ENCODE measurements at places on chromosomes 1 and 21. TPM values are rescaled to one million over a fixed set of nuclear protein-coding genes. Genes with fewer than 3 reads are reported as not detected.
A peak's percentile ranks its signal among the peaks of the same experiment; 100 is the strongest.

The GSTM5 gene
- 2.2 TPM for polyA plus RNA-seq

The LRRC71 gene
- 0.75 TPM for polyA plus RNA-seq

The CSF3R gene
- not detected for polyA plus RNA-seq

The AADACL4 gene
- 0.21 TPM for polyA plus RNA-seq

The TEX38 gene
- polyA plus RNA-seq, result not detected

The GPR25 gene
- not detected for polyA plus RNA-seq

The MTARC2 gene
- 5.7 TPM for polyA plus RNA-seq

The FMO4 gene
- 4.2 TPM for polyA plus RNA-seq

The COL11A1 gene
- polyA plus RNA-seq, result 34.4 TPM

The FYB2 gene
- not detected for polyA plus RNA-seq

The INSRR gene
- not detected for polyA plus RNA-seq

The RHBG gene
- not detected for polyA plus RNA-seq

The RRP1B gene
- 12.3 TPM for polyA plus RNA-seq

DNA sequence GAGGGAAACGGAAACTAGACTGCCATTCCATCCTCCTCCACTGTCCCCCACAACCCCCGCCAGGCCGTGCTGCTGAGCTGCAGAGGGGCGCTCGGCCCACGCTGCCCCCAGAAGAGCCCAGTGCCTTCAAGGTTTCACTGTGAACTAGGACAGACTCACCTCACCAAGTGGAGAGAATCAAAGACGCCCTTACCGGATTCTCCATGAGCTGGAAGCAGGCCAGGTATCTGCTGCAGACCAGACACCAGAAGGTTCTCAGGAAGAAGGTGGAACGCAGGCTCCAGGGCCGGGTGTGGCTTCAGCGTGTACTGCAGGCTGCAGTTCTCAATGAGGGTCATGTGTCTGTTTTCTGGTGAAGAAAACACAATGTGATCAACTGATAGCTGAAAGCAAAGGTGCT is 30.6 kb downstream of the NPHP4 start:
- DNase-seq, result no peak

- DNase-seq, result no peak
Measured at GRCh38 chr1:106366627-106367319, 689.7 kb upstream of the PRMT6 start.

DNA sequence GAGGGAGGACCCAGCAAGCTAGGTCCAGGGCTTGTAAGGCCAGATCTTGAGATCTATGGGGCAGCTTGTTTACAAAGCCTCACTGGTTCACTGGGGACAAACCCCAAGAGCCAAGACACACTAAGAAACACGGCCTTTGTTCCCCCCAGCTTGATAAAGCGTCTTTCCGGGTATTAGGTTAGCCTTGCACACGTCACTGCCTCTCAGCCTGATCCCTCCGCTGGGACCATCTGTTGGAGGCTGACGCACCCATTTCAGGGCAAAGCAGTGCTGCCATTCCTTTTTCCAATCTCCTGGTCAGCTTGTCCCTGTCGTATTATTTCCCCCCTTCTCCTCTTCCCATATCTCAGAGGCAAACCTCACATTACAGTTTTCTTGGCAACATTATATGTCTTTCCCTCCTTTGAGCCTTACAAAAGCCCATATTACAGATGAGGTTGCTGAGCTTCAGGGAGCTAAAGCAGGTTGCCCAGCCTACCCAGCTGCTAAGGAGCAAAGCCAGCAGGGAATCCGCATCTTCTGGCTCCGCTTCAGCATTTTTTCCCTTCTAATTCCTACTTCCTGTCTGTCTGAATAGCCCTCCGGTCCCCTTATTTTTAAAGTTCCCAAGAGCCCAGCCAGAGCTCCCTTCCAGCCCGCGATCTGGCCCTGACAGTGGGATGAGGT is 4.1 kb downstream of the HEYL start:
- no peak for DNase-seq

GRCh38 chr1:92298213-92298572 is 594 bp downstream of the GLMN start:
- DNase-seq, result no peak

DNA sequence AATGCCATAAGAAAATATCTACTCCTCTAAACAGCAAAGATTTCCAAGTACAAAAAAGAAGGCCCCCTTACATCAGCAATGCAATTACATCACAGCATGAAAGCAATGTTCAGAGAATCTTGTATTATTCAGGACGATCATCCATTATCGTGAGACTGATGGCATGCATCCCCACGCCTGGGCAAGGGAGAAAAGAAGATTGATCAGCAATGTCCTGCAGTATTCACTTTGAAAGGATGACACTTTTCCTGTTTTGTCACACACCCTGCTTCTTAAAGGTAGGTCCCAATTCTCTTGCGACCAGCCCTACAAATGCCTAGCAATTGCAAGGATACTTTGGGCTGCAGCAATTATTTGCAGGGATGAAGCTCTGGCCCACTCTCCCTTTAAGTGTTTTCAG is 108.7 kb downstream of the TOMM20 start:
- no peak for DNase-seq

GRCh38 chr21:45977396-45977795 is 4.2 kb upstream of the COL6A1 start:
- DNase-seq, result no peak

DNA sequence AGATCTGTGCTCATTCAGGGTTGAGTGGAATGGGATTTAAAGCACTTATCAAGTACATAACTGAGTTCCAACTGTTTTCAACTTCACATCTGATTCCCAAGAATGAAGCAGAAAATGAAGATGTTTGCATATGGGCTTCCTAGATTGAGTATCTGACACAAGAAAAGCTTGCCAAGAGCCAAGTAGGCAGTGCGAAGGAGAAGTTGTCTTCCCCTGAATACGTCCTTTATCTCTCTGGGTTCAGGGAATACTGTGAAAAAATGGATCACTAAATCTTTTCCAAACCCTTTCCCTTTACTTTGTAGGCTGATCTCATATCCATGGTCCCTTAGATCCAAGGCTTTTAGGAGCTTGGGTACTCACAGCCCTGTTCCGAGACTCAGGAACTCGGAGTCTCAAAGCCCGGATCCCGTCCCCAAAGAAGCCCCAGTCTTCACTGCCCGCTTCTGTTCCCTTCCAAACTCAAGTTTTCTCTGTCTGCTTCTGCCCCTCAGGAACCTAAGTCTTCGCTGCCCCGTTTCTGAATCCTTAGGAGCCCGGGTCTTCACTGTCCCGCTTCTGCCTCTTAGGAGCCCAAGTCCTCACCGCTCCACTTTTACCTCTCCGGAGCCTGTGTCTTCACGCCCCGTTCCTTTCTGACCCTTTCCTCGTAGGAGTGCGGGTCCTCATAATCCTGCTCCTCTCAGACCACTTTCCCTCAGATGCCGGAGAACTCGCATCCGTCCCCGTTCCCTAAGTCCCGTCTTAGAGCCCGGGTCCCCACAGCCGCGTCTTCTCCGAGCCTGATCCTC is 616 bp downstream of the TAF12 start:
- DNase-seq, result no peak

- no peak for DNase-seq
Measured at GRCh38 chr1:76268341-76268740, 193.8 kb downstream of the ST6GALNAC3 start.

DNA sequence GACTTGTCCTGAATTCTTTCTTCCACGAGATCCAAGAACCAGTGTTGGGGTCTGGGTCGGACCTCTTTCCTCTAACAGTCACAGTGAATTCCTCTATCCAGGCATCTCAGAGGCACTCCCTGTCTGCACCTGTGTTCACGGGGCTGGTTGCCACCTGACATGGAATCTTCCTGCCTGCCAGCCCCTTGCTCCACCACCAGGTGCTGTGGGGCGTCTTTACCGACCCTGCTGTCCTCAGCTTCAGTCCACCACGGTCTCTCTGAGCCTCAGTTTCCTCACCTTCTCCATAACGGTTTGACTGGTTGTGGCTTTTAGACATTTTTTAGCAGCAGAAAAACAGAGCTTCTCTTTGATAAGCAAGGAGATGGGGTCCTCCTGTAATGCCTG is 62.7 kb downstream of the SDC3 start:
- no peak for DNase-seq

DNA sequence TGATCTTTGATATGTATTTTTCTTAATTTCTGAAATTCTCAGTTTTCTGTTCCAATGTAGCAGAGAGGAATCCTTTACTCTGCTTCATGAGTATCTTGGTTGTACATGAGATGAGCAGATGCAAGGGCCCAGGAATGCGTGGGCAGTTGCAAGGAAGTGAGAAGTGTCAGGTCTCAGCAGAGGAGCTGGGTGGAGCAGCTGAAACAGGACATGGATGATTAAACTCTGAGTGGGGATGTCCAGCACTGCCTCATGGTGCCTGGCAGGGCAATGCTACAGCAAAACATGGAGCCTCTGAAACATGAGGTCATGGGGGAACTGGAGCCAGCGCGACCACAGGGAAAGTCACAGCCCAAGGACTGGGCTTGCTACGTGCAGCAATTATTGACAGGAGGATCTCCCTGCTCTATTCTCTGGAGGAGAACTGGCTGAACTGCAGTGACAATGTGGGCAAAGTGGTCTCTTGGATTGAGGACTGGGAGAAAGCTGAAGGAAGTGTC is 48.4 kb downstream of the COLGALT2 start:
- peak; percentile 72 for DNase-seq

- DNase-seq, result no peak
Measured at GRCh38 chr1:1534401-1535154, 5.8 kb downstream of the TMEM240 start.

DNA sequence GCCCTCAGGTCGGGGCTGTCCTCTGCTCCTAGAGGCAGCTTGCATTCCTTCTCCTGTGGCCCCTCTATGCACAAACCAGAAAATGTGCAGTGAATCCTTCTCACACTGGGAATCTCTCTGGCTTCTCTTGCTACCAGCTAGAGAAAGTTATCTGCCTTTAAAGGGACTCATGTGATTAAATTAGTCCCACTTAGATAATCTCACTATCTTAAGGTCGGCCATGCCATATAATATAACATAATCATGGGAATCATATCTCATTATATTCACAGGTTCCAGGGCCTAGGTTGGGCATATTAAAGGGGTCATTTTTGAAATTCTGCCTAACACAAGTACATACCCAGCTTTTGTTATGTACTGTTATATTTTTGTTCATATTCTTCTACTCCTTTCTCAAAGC is 31.4 kb downstream of the PTGFR start:
- no peak for DNase-seq

GRCh38 chr1:44264451-44264771 is 51.1 kb downstream of the DMAP1 start:
- no peak for DNase-seq

DNA sequence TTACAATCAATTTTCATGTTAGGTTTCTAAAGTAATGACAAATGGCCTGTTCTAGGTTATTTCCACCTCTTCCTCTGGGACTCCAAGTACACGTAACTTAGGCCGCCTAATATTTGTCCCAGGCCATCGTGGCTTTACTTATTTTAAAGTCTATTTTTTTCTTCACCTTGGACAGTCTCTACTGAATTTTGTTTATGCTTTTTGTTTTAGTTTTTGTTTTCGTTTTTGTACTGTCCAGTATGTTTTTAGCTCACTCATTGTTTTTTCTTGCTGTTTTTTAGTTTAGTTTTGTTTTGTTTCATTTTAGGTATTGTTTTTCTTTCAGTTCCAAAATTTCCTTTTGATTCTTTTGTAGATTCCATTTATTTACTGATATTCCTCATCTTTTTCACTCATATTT is 187.7 kb upstream of the RNPC3 start:
- no peak for DNase-seq

DNA sequence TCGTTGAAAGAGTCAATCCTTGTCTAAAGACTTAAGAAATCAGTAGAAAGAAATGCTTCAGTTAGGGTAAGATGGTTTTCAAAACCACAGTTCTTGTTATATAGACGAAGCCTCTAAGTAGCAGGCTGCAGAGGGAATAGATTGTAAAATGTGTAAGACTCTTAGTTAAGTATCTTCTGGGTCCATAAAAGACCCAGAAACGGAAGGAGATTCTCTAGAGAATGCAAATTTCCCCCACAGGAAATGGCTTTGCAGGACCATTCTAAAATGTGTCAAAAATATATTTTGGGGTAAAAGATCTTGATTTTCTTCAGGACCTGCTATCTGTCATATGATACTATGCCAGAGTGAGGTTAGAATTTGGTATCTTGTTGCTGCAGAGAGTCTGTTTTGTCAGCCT is 13.4 kb downstream of the OR2T1 start:
- no peak for DNase-seq

DNA sequence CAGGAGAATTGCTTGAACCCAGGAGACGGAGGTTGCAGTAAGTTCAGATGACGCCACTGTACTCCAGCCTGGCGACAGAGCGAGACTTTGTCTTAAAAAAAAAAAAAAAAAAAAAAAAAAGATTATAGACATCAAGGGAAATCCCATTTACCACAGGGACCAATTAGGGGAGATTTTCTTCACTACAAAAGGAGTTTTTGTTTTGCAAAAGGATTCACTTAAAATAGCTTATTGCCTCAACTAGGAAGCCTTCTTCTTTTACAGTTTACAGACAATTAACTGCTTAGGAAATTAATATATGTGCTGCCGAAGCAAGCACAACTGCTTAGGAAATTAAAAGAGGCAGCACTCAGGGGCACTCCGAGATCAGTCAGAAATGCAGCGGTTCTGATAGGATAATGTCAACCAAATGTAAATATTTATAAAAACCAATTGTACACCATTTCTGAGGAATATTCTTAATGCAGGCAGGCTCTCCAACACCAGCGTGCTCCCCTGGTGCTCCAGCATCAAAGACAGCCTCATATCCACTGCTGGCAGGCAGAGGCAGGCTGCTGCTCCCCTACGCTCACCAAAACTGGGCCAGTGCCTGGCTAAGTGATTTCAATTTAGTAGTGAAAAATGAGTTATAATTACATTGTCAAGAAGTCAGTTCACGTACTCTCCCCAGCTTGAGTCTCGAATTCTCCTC is 107.9 kb upstream of the RAB4A start:
- DNase-seq, result no peak

DNA sequence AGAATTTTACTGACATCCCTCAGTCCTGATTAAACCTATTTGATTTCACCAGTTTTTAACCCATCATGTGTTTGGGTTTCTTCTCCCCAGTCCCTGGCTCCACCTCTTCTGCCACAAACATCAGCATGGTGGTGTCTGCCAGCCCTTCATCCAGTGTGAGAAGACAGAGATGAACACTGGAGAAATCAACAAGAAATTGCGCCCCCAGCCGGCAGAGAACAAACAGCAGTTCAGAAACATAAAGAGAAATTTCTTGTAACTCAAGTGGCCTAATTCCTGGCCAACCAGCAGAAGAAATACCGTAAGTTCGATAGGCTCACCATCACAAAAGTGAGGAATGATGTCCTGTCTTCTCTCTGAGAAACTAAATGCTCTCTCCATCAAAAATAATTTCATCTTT is 18.3 kb downstream of the S100A11 start:
- no peak for DNase-seq

- no peak for DNase-seq
Measured at GRCh38 chr1:71047635-71048607, at the start of gene PTGER3. Gene PTGER3, minus strand, starts transcription at chr1:71047816. Its CDS starts 239 bp downstream, at chr1:71047577.

GRCh38 chr1:19443326-19443725 is 42.0 kb downstream of the CAPZB start:
- no peak for DNase-seq

DNA sequence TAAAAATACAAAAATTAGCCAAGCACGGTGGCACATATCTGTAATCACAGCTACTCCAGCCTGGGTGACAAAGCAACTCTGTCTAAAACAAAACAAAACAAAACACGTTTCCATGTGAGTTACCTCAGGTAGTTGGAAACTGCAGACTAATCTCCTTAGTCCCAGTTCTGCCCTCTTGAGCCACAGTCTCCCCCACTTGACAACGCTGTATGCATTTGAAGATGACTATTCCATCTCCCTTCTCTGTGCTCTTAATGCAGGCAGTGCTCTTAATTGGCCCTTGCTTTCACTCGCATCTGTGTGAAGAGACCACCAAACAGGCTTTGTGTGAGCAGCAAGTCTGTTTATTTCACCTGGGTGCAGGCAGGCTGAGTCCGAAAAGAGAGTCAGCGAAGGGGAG is 19.6 kb upstream of the DHCR24 start:
- DNase-seq, result no peak
